ENCODE measurements at places on chromosomes 11 and 22.

GRCh38 chr22:35378621-35379020, 2.3 kb upstream of the HMOX1 start:
- DNase-seq: no peak

DNA sequence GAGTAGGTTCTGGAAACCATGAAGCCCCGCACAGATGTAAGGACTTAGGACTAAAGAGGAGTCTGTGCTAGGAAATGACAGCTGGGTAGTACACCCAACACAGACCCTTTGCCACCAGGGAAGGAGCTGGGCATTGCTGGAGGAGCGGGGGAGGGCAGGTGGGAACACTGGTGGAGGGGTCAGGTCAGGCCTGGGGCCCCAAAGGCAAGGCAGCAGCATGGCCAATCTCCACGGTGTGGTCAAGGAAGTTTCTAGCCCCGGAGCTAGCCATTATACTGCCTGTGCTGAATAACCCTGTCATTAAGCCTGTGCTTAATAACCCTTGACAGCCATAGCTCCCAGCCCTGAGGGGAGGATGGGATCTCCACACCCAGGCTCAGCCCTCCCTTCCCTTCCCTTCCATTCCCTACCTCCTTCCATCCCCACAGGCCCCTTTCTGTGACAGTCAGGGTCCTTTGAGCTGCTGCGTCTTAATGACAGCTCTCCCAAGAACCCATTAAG, 2.1 kb downstream of the TMPRSS4 start:
- no peak for DNase-seq

- no peak for DNase-seq
Observed at GRCh38 chr11:110026858-110027626, 66.2 kb upstream of the ZC3H12C start.

DNA sequence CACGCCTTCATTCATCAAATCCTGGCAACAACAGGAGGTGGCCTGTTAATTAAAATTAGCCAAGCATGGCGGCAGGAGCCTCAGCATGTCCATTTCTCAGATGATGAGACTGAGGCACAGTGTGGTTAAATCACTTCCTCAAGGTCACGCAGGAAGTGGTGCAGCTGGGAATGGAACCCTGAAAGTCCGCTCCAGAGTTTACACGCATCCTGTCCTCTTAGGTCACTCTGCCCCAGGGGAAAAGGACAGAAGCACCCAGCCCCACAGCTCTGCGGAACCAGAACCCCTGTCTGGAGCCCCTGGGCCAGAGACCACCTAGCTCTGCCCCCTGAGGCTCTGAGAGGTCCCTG, 19.6 kb downstream of the RPL3 start:
- peak; percentile 67 for DNase-seq

DNA sequence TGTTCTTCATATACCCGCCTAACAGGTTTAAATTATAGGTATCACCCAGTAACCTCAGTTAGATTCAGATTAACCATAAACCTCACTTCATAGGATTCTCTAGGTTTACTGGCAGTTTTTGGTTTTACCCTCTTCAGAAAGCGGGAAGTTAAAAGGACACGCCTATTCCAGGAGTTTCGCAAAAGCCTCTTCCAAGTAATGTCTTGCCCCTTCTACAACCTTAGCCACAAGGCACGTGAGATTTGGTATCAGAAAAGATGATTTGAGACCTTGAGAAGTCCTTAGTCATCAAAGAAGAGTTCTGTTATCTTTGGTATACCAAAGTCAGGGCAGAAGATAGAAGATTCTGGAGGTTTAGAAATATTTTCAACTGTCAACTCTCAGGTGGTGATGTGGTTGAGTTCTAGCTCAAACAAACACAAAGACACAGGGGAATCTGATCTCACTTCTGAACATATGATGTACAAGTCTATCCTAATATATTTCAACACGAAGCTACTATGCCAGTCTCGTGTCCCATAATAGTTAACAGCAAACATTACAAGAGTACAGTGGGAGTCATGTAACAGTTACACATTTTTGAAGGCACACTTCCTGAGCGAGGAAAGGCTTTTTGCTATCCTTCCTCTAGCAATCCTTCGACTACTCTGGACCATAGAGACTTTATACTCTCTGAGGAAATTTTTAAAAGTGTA, 103.5 kb downstream of the USP35 start:
- DNase-seq: no peak

DNA sequence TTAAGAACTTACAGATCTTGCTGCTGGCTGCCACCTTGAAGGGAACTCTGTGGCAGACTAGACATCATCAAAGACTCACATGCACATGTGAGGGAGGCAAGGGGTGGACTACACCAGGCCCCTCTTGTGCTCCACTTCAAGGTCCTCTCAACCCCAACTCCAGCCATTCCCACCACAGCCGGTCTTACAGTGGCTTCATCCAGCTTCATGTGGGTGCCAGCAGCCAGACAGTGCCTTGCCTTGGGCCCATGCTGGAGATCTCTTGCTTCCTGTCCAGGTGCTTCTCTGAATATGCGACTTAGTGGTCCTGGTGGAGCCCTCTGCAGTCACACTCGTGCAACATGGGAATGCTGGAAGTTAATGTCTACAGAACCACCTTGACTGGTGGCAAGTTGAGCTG, 44.6 kb upstream of the WNT7B start:
- DNase-seq: no peak

DNA sequence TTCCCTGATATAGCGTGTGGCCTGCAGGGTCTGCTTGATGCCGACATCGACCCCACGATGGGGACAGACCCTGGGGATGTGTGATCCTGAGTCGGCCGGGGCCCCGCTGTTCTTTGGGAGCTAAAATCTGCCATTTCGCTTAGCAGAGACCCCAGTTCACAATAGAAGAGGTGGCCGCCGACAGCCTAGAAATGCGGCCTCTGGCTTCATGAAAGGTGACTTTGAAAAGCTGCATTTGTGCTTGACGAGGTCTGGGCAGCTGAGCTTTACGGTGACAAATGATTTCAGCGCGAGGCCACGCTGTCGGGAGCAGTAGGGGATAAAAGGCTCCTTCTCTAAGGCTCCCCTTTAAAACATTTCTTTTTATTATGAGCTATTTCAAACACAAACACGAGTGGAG, 71.7 kb downstream of the RPS6KA4 start:
- no peak for DNase-seq

DNA sequence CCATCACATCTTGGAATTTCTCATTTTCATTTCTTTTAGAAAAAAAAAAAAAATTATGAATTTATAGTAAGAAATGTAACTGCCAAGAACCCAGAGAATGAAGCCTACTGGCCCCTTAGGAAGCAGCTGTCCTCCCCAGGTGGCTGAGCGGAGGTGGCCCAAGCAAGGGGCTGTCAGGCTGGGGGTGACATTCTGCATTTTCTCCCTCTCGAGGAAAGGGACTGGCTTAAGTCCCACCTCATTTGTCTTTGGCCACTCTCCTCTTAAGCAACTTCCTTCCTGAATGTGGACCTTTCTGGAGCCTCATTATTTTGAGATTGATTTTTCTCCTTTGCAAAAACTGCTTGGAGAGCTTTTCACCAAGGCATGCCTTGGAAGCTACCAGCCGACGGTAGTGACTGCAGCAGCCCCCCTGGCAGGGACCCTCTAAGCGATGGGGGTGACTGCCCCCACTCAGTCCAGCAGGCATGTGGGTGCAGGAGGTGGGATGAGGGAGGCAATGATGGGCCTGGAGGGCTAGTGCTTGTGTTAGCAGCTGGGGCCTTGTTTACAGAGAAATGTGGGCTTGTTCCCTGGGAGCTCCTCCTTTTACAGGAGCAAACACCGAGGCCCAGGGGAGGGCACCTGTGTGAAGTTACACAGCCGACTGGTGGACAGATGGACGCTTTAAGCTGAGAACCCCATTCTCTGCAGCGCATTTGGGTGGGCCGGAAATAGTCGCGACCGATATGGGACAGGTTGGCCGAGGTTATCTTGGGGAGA, 111.7 kb downstream of the MORC2 start:
- no peak for DNase-seq

- no peak for DNase-seq
Observed at GRCh38 chr22:32517921-32518320, 43.3 kb downstream of the FBXO7 start.

GRCh38 chr11:104451197-104451893, 287.4 kb upstream of the PDGFD start:
- no peak for DNase-seq

DNA sequence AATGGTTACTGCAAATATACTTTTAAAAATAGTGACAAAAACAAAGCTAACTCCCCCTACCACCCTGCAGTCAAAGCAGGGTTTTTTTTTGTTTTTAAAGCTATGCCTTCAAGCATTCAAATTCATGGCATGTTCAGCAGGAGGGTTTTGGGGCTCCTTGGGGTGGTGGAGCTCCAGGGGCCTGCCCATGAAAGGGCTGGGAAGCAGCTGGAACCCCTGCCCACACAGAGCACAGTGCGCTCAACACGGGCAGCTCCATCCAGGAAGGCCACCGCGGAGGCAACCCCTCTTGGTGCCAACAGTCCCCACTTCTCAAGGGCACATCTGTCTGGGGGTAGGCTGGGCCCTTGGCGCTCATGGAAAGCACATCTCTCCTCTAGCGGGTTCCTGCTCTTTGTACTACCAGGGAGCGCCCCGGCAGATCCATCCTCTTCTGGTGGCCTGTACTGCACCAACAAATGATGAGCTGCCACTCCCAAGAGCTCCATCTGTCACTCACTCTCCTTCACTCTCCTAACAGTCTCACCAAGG, 16.6 kb upstream of the PHLDA2 start:
- DNase-seq: no peak

- no peak for DNase-seq
Observed at GRCh38 chr22:30370641-30371230, 13.9 kb downstream of the CCDC157 start.

GRCh38 chr22:41367680-41368542, 13.8 kb upstream of the TEF start:
- peak; percentile 78 for DNase-seq

DNA sequence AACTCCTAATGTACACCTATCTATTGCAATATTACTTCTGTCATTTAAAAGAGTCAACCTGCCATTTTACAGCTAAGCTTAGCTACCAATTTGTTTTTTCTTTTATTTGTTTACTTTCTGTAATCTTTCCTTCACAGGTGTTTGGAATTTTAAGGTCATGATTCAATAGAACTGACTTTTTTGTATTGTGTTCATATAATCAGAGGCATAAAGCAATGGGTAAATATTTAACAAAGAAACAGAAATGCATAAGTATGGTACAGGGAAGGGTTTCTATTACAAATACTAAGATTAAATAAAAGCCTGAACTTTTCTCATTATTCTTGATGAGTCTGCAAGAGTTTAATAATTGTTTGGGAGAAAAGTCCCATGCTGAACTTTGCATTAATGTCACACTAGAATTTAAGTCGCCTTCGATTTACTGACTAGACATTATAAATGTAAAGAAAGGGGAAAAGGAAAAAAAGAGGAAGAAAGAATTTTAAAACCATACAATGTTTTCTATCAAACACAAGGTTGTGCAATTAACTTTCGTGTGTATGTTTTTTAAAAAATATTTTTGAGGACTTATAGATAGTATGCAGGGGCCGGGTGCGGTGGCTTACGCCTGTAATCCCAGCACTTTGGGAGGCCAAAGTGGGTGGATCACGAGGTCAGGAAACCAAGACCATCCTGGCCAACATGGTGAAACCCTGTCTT, 35.0 kb upstream of the HIPK3 start:
- DNase-seq: no peak

GRCh38 chr11:75768112-75768908, at the start of gene DGAT2:
Gene DGAT2 (plus strand): TSS chr11:75768778. CDS start chr11:75768992, 214 bp downstream.
- peak; percentile 58 for DNase-seq

- no peak for DNase-seq
Observed at GRCh38 chr11:64139049-64139448, 26.9 kb downstream of the MACROD1 start.

- DNase-seq: no peak
Observed at GRCh38 chr11:103594283-103594682, 442.2 kb upstream of the DDI1 start.

GRCh38 chr22:27663812-27664211, 137.7 kb downstream of the MN1 start:
- DNase-seq: no peak

DNA sequence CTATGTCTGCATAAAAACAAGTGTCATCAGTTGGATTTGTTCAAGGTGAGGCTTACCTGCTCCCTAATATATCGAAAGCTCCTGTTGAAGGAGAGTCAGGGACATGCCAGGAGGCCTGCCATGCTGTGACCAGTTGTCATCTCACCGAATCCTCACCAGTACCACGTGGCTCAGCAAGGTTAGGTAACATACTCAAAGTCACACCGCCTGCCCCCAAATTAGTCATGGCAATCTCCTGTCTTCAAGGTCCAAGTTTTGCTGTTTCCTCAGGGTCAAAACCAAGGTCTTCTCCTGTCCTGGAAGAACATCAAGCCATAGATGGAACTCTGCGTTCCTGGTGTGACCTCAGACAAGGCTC, 67.8 kb downstream of the IGLL1 start:
- DNase-seq: no peak

GRCh38 chr22:27100789-27101188, 443.4 kb downstream of the MIAT start:
- peak; percentile 64 for DNase-seq

DNA sequence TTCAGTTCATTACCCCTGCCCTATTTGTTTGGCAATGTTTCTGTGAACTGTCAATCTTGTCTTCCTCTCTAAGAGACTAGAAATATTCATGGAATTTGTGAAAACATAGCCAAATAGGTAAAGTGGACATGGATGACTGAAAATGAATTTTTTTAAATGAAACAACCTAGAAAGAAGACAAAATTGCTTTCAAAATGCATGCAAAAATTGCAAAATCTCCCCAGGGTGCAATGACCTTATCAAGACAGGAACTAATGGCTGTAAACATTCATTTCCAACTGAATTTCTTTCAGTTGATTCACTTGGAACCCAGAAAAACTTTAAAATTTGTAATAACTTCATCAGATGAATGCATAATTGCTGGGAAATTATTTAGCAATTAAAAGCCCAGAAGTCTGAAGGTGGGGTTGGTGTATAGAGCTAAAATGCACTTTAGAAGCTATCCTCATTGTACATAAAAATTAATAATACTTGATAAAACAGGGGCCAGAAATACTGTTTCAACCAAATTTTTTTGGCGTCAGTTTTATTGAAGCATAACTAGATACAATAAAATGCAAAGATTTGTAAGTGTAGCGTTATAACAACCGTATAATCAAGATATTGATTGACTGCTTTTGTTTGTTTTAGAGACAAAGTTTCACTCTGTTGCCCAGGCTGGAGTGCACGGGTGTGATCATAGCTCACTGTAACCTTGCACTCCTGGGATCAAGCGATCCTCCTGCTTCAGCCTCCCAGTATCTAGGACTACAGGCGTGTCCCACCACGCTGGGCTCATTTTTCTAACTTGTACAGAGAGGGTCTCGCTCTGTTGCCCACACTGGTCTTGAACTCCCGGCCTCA, 27.6 kb upstream of the SLC35C1 start:
- DNase-seq: peak; percentile 5

Measured in EH (cell line).